ENCODE measurements at places on chromosomes 1 and 21. TPM values are rescaled to one million over a fixed set of nuclear protein-coding genes. Genes with fewer than 3 reads are reported as not detected.

Gene MPL
- not detected for total RNA-seq

- no peak for DNase-seq
- no peaks in the 10 kb centered on the region for H3K4me1 ChIP-seq
- no peaks in the 10 kb centered on the region for H3K36me3 ChIP-seq
- H3K27ac ChIP-seq: no peak overlapping the region
These were observed 61.1 kb downstream of the GFI1 start for GRCh38 chr1:92425617-92426016.

GRCh38 chr1:28176492-28177470 is at the start of gene PTAFR:
PTAFR (minus strand) TSS chr1:28176690; CDS start chr1:28151021, 25,669 bp downstream.
- H3K27ac ChIP-seq: no peak within 1 kb of the TSS
- H3K4me3 ChIP-seq: no peak within 1 kb of the TSS
- no peak for DNase-seq
- H3K27me3 ChIP-seq: peaks cover 31% of the 10 kb centered on the region

- H3K36me3 ChIP-seq: no peaks in the 10 kb centered on the region
- DNase-seq: no peak
- H3K4me3 ChIP-seq: no peak overlapping the region
- H3K27me3 ChIP-seq: no peaks in the 10 kb centered on the region
- no peaks in the 10 kb centered on the region for H3K4me1 ChIP-seq
These were observed 93.1 kb downstream of the DMRTB1 start for GRCh38 chr1:53552146-53552861.

Gene MAP3K21
- 2.0 TPM for total RNA-seq

DNA sequence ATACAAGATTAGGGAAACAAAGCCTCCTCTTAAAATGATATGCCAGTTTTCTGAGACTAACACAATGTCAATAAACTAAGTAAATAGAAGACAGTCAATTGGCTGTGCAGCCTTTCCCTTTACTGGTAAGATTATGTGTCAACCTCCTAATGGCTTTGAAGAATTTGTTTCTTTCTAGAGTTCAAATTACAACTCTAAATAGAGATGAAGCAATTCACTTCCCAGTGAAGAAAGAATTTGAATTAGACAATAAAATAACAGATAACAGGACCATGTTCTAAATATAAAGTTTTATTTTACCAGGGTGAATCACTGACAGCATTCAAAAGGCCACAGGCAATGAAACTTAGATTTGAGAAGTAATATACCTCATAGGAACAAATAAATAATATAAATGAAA is 680.3 kb downstream of the PLA2G4A start:
- no peak for DNase-seq
- H3K27ac ChIP-seq: no peak overlapping the region
- H3K36me3 ChIP-seq: no peaks in the 10 kb centered on the region
- H3K4me3 ChIP-seq: no peak overlapping the region
- no peaks in the 10 kb centered on the region for H3K27me3 ChIP-seq
- no peaks in the 10 kb centered on the region for H3K4me1 ChIP-seq

DNA sequence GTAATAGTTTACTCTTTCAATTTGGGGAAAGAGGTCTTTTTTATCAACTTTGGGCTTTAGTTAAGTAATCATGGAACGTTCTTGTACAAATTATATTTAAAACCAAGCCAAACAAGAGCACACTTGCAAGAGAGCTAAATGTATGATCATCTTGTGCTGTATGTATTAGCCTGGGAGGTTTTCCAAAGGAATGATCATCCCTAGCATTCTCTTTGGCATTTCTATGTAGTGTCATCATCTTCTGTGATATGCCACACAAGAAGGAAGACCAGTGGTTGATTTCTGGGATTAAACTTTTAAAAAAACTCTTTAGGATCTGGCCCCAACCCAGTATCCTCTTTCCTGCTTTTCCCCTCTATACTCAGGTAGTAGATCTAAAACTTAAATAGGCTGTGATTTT is 38.4 kb upstream of the KCNQ4 start:
- no peaks in the 10 kb centered on the region for H3K27me3 ChIP-seq
- no peak overlapping the region for H3K4me3 ChIP-seq
- no peak overlapping the region for H3K27ac ChIP-seq
- DNase-seq: no peak
- peaks cover 45% of the 10 kb centered on the region for H3K36me3 ChIP-seq
- H3K4me1 ChIP-seq: peaks cover 50% of the 10 kb centered on the region

GRCh38 chr1:90795431-90795830 is 78.3 kb upstream of the BARHL2 start:
- no peaks in the 10 kb centered on the region for H3K36me3 ChIP-seq
- H3K4me1 ChIP-seq: no peaks in the 10 kb centered on the region
- no peak for DNase-seq
- no peak overlapping the region for H3K27ac ChIP-seq
- peaks cover 22% of the 10 kb centered on the region for H3K27me3 ChIP-seq
- no peak overlapping the region for H3K4me3 ChIP-seq

DNA sequence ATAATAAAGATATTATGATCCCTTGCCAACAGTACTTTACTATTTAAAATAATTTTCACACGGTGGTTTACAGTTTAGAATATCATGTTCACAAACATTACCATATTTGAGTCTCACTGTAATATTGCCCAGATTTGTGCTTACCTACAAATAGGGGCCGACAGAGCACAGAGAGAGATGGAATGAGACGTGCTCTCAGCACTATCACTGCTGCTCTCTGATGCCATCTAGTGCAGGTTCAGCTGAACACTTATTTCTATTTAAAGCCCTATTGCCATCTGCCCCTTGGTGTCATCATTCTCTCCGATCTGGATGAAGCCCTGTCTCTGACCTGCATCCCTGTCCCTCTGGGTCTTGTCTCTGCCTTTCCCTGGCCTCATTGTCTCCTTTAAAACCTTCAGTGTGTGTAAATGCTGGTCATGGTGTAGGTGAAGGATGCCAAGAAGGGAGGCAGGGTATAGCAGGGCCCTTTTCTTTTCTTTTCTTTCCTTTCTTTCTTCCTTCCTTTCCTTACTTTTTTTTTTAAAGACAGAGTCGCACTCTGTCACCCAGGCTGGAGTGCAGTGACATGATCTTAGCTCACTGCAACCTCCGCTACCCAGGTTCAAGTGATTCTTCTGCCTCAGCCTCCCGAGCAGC is 6.9 kb upstream of the GPATCH4 start:
- DNase-seq: peak; percentile 85
- peaks cover 2% of the 10 kb centered on the region for H3K27me3 ChIP-seq
- no peak overlapping the region for H3K27ac ChIP-seq
- H3K4me3 ChIP-seq: no peak overlapping the region
- no peaks in the 10 kb centered on the region for H3K36me3 ChIP-seq
- peaks cover 10% of the 10 kb centered on the region for H3K4me1 ChIP-seq

GRCh38 chr1:192375306-192375705 is 58.5 kb downstream of the RGS21 start:
- DNase-seq: no peak
- H3K36me3 ChIP-seq: no peaks in the 10 kb centered on the region
- no peaks in the 10 kb centered on the region for H3K27me3 ChIP-seq
- H3K4me3 ChIP-seq: no peak overlapping the region

- no peak overlapping the region for H3K4me3 ChIP-seq
- peaks cover 7% of the 10 kb centered on the region for H3K4me1 ChIP-seq
- no peak for DNase-seq
- no peaks in the 10 kb centered on the region for H3K36me3 ChIP-seq
- no peak overlapping the region for H3K27ac ChIP-seq
These were observed 73.6 kb downstream of the SIPA1L2 start for GRCh38 chr1:232556351-232556750.

Gene RGS7
- total RNA-seq: not detected

Gene LCE2C
- total RNA-seq: not detected

Gene SPATA17
- total RNA-seq: not detected

DNA sequence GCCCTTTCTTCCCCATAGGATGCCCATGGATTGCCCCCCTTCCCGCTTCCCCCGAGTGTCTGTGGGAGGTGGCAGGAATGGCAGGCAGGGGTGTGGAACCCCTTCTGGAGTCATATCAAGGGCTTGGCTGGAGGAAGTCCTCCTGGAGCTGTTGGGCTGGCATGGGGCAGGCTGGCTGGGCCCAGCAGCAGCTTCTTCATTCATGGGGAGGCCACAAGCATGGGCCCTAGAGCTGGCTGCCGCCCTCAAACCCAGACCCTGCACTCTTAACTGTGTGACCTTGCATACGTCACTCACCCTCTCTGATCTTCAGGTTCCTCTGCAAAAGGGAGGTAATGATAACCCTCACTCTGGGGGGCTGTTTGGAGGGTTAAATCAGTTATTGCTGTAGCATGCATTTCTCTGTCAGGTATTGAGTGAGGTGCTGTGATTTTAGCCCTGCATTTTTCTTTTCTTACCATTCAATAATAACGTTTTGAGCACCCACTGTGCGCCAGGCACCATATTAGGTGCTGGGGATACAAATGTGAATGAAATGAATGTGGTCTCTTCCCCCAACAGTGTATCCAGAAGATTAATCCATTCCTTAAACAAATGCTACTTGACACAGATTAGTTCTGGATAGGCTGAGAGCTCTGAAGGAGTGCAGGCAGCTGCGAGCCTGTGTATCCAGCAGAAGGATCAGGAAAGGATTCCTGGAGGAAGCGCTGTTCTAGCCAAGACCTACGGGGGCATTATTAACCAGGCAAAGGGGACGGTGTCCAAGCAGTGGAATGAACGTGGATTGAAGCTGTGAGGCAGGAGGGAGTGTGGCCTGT is 9.3 kb downstream of the PCSK9 start:
- no peak overlapping the region for H3K4me3 ChIP-seq
- no peak for DNase-seq
- no peaks in the 10 kb centered on the region for H3K4me1 ChIP-seq
- H3K27me3 ChIP-seq: no peaks in the 10 kb centered on the region

DNA sequence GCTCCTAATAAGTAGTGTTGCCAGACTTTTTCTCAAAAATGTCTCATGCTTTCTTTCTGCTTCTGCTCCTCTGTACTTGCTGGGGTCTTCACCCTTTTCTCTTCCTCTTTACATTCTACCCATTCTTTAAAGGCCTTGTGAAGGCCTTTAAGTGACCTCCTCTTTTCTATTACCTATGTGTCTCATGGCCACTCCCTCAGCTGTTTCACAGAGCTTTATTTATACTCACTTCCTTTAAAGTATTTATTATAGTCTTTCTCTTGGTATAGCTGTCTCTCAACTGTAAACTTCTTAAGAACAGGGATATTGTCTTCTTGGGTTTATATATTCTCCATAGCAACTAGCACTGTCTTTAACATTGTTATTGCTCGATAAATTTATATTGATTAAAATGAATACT is 792 bp downstream of the GOLPH3L start:
- peak overlapping the region; percentile 92 for H3K4me3 ChIP-seq
- H3K36me3 ChIP-seq: peaks cover 8% of the 10 kb centered on the region
- peaks cover under 1% of the 10 kb centered on the region for H3K27me3 ChIP-seq

DNA sequence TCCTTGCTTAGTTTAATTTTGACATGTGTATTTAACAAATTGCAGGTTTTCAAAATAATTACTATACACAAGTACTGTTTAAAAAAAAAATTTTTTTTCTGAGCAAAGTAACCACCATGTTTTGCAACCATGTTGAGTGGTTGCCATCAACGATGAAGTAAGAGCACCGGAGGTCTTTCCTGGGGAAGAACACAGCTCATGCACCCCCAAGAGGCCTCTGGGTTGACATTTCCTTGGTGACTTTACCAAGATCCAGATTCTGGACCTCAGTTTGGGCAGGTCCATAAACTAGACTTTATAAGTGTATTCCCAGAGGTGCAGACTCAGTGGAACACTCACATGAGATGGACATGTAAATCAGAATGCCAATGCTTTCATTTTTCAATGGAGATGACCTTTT is 36.8 kb upstream of the RALGPS2 start:
- H3K4me3 ChIP-seq: no peak overlapping the region
- no peaks in the 10 kb centered on the region for H3K27me3 ChIP-seq
- no peak for DNase-seq
- peaks cover 5% of the 10 kb centered on the region for H3K4me1 ChIP-seq
- no peaks in the 10 kb centered on the region for H3K36me3 ChIP-seq

DNA sequence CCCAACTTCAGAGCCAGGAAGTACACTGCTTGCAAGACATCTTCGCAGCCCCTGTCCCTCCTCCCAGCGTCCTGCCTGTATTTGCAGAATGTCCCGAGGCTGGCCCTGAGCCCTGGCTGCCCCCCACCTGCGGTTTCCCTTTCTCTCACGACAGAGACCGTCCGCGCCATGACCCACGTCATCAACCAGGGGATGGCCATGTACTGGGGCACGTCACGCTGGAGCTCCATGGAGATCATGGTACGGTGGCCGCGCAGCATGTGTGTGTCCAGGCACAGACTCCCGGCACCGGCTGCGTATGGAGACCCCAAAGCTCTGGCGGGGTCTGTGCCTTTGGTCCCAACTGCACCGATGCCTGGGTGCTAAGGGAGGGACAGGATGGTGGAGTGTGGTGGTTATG is 48.6 kb downstream of the KCNAB2 start:
- no peaks in the 10 kb centered on the region for H3K27me3 ChIP-seq
- H3K36me3 ChIP-seq: peaks cover 15% of the 10 kb centered on the region
- no peak overlapping the region for H3K4me3 ChIP-seq
- no peaks in the 10 kb centered on the region for H3K4me1 ChIP-seq

- DNase-seq: no peak
- H3K4me1 ChIP-seq: no peaks in the 10 kb centered on the region
- H3K27me3 ChIP-seq: peaks cover 16% of the 10 kb centered on the region
These were observed 27.2 kb upstream of the TMCO1 start for GRCh38 chr1:165795894-165796293.

- H3K27ac ChIP-seq: no peak overlapping the region
- peaks cover 5% of the 10 kb centered on the region for H3K27me3 ChIP-seq
- H3K4me3 ChIP-seq: no peak overlapping the region
- no peaks in the 10 kb centered on the region for H3K36me3 ChIP-seq
- H3K4me1 ChIP-seq: no peaks in the 10 kb centered on the region
These were observed 239.4 kb downstream of the PLPP3 start for GRCh38 chr1:56339786-56340465.

DNA sequence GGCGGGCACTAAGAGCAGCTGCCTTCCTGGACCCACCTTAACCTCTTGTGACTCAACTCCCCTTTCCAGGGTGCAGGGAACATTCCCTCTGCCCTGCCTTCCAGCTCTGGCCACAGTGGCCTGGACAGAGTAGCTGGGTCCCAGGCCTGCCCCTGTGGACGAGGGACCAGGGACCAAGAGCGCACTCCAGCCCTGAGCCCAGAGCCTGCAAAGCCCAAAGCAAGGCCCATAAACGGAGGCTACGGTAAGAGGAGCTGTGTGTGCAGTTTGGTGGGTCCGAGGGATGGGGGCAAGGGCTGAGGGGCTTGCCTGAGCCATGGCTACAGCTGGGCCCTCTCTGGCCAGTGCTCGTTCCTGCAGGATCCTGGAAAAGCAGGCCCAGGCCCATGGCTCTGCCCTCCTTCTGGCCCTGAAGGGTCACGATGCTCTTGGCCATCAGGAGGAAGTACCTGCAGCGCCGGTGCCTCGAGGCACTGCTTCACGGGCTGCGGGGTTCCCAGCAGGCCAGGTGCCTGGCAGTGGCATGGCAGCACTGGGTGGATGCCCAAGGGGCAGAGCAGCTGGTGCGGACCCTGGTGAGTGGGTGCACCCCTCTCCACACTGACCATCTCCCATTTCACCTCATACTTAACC is 17.8 kb downstream of the MTHFR start:
- H3K4me3 ChIP-seq: no peak overlapping the region
- no peak overlapping the region for H3K27ac ChIP-seq
- no peak for DNase-seq
- H3K36me3 ChIP-seq: no peaks in the 10 kb centered on the region
- H3K4me1 ChIP-seq: peaks cover 4% of the 10 kb centered on the region
